K562 (cell line): ENCODE measurements at places on chromosomes 6 and 20. TPM values are rescaled to one million over a fixed set of nuclear protein-coding genes. Genes with fewer than 3 reads are reported as not detected.

DNA sequence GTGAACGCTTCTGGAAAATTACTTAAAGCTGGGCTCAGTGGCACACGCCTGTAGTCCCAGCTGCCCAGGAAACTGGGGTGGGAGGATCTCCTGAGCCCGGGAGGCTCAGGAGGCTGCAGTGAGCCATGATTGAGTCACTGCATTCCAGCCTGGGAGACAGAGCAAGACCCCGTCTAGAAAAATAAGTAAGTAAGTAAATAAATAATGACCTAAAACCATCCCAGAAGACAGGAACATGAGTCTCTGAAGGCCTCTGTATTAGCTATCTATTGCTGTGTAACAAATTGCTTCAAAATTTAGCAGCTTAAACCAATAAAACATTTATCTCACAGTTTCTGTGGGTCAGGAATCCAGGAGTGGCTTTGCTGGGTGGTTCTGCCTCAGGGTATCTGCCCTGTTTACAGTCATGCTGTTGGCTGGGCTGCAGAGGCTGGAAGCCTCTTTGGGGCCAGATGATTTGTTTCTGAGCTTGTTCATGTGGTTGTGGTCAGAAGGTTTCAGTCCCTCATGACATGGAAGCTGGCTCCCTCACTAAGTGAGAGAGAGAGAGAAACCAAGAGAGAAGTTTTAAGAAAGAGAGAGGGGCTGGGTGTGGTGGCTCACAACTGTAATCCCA is 48.4 kb upstream of the NCOA3 start:
- no peak for DNase-seq

DNA sequence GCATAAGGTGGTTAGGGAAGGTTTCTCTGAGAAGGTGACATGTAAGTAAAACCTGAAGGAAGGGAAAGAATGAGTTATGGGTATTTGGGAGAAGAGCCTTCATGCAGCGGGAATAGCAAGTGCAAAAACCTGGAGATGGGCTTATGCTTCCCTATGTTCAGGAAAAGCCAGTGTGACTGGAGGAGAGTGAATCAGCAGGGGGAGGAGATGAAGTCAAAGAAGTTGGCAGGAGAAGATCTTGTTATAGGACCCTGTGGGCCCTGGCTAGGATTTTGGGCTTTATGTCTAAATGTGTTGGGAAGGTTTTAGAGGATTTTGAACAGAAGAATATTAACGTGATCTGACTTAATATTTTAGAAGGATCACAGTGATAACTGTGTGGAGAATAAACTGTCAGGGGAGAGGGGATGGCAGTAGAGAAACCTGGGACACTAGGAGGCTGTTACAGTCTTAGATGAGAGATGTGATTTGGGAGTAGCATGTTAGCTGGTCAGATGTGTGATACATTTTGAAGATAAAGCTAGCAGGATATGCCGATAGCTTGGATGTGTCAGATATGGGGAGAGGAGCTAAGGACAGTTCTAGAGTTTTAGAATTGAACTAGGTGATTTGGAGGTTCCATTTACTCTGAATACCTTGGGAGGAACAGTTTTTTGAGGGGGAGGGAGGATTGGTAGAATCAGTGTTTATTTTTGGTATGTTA is 41.0 kb downstream of the PHF3 start:
- no peak for DNase-seq

Gene CST3
- 111 and 113 TPM in 2 replicates for total RNA-seq

DNA sequence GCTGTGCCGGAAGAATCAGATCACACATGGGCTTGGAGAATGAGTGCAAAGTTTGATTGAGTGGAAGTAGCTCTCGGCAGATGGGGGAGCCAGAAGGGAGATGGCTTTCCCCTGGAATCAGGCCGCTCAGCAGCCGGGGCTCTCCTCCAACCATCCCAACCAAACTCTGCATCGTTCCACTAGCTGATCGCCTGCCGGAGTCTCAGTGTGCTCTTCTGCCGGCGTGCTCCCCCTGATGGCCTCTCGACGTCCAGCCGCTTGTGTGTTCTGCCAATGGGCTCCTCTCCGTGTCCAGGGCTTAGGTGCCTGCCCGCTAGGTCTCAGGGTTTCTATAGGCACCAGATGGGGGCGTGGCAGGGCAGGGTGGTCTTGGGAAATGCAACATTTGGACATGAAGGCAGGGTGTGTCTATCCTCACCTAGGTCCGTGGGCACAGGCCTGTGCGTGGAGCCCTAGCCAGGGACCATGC is 4.9 kb upstream of the BIRC7 start:
- peak; percentile 53 for DNase-seq

- DNase-seq = no peak
Measured at GRCh38 chr20:63031251-63032014, 24.7 kb upstream of the BHLHE23 start.
